SK-N-DZ (cell line): ENCODE measurements at places on chromosomes 16 and 17.

DNA sequence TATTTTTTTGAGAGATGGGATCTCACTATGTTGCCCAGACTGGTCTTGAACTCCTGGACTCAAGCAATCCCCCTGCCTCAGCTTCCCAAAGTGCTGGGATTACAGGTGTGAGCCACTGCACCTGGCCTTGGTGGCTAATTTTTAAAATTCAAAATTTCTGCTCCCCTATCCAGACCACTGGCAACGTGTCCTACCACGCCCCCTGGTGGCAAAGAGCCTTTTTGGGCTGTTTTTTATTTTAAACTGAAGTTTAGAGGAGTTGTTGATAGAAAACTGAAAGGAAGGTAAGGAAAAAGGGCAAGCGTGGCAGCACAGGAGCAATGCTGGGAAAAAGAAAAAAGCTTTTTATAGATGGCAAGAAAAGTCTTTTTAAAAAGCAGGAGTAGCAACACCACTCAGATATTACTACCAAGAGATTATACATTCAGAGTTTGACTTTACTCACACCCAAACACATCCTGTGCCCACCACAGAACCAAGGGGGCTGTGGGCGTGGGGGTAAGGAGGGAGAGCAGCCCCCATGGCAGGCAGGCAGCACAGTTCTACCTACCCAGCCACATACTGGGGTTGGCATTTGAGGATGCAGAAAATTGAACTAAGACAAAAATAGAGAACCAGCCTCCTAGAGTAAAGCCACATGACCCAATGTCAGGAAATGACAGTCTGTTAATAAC lies 4.2 kb upstream of the MXRA7 start:
- DNase-seq, result no peak

- no peak for DNase-seq
These were observed 154.8 kb upstream of the FOXF1 start for GRCh38 chr16:86355531-86355930.

GRCh38 chr16:28218109-28218508 lies 6.3 kb upstream of the XPO6 start:
- peak; percentile 49 for DNase-seq

DNA sequence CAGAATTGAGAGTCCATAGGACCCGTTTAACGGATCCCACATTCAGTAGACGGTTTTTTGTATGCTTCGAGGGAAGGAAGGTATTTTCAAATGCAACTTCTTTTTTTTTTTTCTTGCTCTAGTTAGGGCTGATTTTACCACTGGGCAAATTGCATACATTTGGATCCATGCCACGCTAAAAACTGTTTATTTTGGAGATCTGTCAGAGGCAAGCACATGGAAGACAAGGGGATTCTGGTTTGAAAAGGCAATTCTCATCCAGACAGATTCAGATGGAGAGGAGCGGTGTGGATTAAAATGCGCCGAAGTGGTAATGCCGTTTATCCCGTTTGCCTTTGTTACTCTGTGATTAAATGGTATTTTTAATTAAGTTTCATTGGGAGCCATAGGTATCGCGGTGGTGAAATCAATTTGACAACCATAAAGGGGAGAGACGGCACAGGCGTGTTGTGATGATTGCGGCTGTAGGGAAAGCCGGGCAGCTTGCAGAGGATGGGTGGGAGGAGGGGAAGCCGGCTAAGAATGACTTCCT lies 170.4 kb downstream of the IRX3 start:
- no peak for DNase-seq

DNA sequence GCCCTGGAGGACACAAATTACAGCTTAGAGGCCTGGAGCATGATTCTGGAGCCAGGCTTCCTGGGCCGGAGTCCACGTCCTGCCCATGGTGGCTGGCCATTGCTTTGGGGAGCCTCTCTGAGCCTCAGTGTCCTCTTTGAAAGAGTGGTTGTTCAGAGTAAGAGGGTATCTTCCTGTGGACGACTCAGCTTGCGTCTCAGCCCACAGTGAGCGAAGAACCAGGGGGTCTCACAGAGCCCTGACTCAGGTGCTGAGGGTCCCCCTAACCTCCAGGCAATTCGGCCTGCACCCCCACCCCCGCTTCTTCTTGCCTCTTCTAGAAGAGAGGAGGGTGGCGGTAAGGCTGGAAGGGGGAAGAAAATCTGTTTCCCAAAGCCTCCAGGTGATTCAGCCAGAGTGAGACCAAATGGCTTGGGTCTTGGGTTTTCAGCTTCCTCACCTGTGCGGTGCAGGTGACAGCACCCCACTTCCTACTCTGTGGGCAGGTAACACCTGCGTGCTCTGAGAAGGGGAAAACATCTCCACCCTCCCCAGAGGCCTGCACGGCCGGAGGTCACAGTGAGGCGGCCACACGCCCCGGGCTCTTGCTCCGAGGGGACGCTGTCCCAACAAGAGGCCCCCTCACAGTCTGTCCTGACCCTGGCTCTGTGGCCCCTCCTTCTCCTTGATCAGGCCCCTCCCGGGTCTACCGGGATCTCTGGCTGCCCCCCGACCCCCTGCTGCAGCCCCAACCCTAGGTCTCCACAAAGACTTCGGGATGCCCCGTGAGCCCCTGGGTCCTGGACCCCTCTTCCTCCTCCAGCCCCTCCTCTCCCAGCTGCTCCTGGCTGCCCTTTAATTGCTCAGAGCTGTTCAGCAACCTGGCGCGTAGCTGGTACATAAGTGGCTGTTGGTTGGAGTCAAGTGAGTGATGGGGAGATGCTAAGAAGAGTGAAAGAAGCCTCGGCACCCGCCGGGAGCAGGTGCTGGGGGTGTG lies 119.2 kb downstream of the METRNL start:
- DNase-seq, result no peak

DNA sequence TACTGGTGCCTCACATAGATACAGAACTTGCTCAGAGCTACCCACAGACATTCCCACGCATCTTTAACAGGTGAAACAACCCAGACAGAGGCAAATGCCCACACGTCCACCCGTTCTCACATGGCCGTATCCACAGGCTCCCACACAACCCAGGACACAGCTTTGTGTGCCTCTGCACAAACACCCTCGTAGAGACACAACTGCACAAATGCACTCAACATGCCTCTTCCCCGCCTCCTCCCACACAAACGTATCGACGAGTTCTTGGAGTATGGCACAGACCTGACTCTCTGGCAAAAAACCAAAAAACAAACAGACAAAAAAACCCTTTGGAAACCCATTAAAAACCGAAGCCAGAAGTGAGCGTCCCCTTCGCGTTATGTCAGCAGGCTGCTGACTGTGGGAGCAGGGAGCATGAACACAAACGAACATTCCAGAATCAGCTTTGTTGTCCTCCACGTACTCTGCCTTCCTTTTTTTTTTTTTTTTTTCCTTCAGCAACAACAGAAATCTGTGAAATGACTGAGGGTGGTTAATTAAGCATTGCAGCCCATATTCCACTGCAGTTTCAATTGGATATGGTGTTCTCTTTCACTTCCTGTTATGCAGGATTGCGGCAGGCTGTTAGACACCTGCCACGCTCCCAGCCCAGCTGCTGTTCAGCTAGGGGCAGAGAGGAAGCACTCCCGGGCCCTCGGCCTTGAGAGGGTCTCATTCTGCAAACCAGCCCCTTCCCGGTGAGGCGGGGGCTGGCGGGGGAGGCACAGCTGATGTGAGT lies 313.7 kb downstream of the MAF start:
- no peak for DNase-seq

GRCh38 chr17:81365601-81366585 lies 29.4 kb upstream of the BAHCC1 start:
- DNase-seq, result no peak

- DNase-seq, result peak; percentile 98
These were observed 6.3 kb upstream of the FLYWCH1 start for GRCh38 chr16:2905241-2905987.

DNA sequence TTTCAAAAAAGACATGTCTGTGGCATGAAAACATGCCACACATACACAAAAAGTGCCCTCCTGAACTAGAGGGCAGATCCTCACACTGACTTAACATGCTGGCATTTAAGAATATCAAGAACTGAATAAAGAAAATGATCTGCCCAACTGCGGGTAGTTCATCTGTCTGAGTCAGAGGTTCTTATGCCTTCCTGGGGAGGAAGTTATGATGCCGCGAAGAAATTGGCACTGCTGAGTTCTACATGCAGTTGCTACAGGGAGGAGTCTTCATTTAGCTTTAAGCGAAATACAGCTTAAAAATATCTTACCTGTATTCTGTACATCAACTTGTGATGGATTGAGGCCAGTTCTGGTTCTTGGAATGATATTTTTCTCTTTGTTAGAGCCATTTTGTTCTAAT lies 6.3 kb downstream of the ALDH3A2 start:
- DNase-seq, result no peak

GRCh38 chr16:6095414-6095813 lies 997.8 kb upstream of the EEF2KMT start:
- no peak for DNase-seq

- DNase-seq, result no peak
These were observed 16.6 kb downstream of the PMM2 start for GRCh38 chr16:8814095-8814806.

- DNase-seq, result no peak
These were observed 150.1 kb downstream of the SHISA6 start for GRCh38 chr17:11391134-11391533.

- no peak for DNase-seq
These were observed at the start of gene CIITA for GRCh38 chr16:10876799-10877341. Gene CIITA, plus strand, starts transcription at chr16:10877202. Its CDS starts 129 bp downstream, at chr16:10877331.
